NB4 (cell line): ENCODE measurements at places on chromosomes 12 and 14.

DNA sequence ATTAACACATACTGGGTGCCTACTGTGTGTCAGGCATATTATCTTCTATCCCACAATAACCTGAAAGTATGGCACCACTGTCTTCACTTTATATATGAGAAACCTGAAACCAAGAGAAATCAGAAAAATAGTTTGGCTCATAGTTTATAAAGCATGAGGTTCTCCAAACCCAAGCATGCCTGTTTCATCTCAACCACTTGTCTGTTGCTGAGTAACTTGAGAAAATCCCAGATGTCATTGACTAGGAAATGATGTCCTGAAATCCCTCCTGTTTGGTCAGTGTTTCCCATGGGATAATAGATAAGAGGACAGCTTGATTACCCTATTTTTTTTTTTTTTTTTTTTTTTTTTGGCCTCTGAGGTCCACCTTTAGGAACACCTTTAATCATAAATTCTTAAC, 2.6 kb upstream of the IFNG-AS1 start:
- no peak for DNase-seq

- DNase-seq: no peak
Measured at GRCh38 chr12:123519141-123520001, 14.1 kb downstream of the RILPL1 start.

DNA sequence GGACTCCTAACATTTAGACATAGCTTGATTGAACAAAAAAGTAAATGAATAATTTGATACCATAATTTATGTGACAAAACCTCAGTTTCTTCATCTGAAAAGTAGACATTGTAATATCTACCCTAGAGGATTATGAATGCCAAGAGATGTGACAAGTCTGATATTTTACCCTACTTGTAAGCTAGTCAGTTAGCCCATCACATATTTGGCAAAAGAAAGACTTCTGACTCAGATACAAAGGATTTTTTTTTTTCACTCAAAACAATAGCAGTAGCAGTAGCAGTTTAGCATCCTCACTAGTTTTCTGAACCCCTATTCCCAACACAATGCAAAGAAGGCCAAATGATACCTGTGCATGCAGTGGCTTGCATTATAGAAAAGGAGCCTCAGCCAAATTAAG, 377.3 kb upstream of the E2F7 start:
- no peak for DNase-seq

DNA sequence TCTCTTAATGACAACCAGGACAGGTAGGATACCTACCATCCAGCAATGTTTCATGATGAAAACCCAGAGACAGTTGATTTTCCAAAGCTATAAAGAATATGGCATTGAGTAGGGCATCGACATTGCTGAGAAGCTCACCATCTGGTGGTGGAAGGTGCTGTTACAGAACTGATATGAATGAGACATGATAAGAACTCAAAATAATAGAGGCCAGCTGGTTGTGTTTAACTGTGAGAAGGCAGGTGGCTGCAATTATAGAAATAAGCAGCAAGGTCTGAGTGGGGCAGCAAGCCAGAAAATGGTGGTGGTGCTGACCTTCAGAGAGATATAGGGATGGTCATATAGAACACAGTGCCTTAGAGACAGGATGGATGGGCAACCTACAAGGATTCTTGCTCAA, 449.7 kb downstream of the BTG1 start:
- no peak for DNase-seq

- DNase-seq: no peak
Measured at GRCh38 chr14:105144666-105145380, 23.8 kb downstream of the JAG2 start.

DNA sequence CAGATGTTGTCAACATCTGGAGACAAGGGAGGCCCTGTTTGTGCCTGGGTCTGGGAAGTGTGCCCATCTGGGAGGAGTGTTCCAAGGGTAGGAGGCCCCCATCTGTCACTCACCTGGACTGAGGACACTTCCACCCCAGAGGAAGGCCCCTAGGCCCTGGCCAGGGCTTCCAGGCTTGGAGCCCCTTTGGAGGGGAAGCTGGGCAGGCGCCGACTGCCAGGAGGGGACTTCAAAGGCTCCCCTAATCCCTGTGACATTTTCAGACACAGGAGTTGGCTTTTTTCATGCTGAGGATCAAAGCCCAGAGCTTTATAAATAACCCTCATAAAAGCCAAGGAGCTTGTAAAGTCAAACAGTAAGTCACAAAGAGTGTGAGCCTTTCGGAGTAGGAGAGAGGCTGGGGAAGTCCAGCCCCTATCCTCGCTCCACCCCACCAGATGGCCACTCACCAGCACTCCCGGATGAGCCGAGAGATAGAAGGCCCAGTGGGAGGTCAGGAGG, 17.6 kb upstream of the FAM222A start:
- DNase-seq: no peak

DNA sequence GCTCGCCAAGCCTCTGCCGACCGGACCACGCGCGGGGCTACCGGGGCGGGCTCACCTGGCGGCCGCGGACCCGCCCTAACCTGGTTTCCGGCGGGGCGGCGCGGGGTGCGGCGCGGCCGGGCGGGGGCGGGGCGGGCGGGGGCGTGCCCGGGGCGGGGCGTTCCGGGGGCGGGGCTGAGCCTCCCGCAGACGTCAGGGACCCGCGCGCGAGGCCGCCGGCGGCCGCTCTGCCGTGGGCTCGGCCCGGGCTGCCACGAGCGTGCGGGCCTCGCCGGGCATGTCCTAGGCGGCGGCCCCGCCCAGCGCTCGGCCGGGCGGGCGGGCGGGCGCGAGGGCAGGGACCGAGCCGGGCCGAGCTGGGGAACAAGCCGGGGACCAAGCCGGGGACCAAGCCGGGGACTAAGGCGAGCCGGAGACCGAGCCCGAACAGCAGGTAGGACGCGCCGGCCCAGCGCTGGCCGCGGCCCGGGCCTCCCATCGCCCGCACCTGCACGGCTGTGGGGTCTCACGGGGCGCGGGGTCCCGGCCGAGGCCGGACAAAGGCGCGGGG, at the start of gene CEP170B:
Gene CEP170B (plus strand): TSS at position 188 of the 550 bp plus-strand sequence. CDS start 3,183 bp downstream, outside the sequence.
- DNase-seq: peak; percentile 4

GRCh38 chr14:56159066-56159465, 40.9 kb downstream of the PELI2 start:
- DNase-seq: no peak
